ENCODE measurements at places on chromosomes 6 and 20.
A peak's percentile ranks its signal among the peaks of the same experiment; 100 is the strongest.

GRCh38 chr20:32742322-32743236 lies 688 bp downstream of the COMMD7 start:
- DNase-seq = peak; percentile 40

- peak; percentile 46 for DNase-seq
These were observed 156.0 kb downstream of the RFPL4B start for GRCh38 chr6:112503091-112503596.

GRCh38 chr6:54992789-54993188 lies 146.2 kb downstream of the FAM83B start:
- DNase-seq = no peak

- DNase-seq = no peak
These were observed 283.3 kb upstream of the MANEA start for GRCh38 chr6:95294043-95294442.

- no peak for DNase-seq
These were observed 70.0 kb upstream of the FRMD1 start for GRCh38 chr6:168149015-168149414.

GRCh38 chr20:17992224-17992637 lies 23.4 kb downstream of the MGME1 start:
- DNase-seq = no peak

DNA sequence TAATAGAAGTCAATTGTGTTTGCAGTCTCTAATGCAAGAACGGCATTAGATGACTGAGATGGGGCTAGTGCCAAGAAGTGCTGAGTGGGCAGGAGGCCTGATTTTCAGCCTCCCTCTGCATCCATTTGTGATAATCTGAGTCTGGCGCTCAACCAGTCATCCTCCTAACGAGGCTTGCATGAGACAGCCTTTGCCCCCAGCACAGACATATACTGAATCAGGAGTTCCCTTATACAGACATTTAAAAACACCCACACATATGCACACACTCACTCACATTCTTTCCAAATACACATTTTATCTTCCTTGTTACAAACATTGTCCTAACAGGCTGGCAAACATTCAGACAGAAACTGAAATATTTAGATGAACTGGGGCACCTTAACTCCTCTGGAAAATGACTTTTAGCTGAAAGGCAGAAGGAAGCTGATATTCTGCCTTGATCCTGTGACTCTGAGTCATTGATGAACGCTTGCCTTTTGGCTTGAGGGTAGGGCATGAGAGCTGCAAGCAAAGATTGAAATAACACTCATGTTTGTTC lies 562.3 kb downstream of the DHX35 start:
- no peak for DNase-seq

DNA sequence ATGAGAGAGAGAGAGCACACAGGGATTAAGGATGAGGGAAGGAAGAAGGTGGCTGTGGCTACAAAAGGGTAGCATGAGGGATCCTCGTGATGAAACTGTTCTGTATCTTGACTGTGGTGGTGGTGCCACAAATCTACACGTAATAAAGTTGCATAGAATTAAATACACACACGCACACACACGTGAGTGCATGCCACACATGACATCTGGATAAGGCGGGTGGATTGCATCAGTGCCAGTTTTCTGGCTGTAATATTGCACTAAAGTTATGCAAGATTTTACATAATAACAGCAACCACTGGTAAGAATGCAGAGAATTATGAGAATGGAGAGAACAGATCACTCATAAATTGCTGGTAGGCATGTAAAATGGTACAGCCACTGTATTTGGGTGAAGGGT lies 16.9 kb upstream of the STK35 start:
- DNase-seq = no peak

- no peak for DNase-seq
These were observed 85.2 kb downstream of the DTNBP1 start for GRCh38 chr6:15577550-15578171.

GRCh38 chr6:146620655-146621054 lies 21.9 kb downstream of the ADGB start:
- DNase-seq = no peak

- DNase-seq = no peak
These were observed 86.7 kb downstream of the GMDS start for GRCh38 chr6:2158596-2159271.

DNA sequence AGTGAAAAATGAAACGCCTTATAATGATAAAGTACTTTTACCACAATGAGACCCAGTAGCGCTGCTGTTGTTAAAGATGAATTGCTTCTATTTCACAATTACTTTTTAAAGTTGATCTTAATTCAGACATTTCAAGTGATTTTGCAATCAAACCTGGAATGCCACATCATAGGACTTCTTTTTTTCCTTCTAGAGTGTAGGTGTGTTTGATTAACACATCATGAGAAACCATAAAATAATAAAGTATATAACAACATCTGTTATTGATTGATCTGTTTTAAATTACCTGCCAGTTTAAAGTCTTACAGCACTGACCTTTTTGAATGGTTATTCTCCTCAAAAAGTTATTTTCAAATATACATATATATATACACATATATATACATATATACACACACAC lies 38.6 kb downstream of the HEBP2 start:
- DNase-seq = no peak

DNA sequence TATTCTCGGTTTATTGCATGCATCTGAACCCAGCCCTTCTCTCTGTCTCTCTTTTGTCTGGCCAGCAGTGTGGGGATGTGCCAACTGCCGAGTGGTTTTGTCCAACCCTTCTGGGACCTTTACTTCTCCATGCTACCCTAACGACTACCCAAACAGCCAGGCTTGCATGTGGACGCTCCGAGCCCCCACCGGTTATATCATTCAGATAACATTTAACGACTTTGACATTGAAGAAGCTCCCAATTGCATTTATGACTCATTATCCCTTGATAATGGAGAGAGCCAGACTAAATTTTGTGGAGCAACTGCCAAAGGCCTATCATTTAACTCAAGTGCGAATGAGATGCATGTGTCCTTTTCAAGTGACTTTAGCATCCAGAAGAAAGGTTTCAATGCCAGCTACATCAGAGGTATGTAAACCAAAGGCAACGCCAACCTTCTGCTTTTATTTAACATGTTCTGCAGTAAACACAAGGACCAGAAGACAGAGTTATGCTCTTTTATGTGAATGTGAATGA lies 65.8 kb downstream of the ADGRG6 start:
- no peak for DNase-seq

- no peak for DNase-seq
These were observed 104.9 kb downstream of the CENPW start for GRCh38 chr6:126444659-126445273.

- DNase-seq = no peak
These were observed 208.1 kb upstream of the AGPAT4 start for GRCh38 chr6:161481786-161482516.

GRCh38 chr6:144339859-144340452 lies 54.8 kb downstream of the UTRN start:
- DNase-seq = no peak

- no peak for DNase-seq
These were observed 234.6 kb downstream of the DLL1 start for GRCh38 chr6:170056278-170056711.

DNA sequence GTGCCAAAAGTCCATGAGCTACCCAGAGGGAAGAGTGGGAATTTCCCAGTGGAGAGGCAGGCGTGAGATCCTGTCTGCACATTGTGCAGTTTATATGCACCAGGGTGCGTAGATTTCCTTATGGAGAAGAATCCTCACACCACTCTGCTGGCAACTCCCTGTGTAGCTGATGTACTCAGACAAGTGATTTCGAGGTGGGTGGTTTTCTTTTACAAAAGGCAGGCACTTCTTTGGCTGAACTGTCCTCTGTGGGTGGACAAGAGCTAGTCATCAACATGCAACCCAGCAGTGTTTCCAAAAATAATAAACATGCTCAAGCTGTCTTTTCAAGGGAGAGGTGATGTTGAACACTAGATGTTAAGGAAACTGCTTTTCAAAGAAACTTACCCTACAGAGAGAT lies 121.7 kb upstream of the NXT1 start:
- DNase-seq = no peak

- no peak for DNase-seq
These were observed 79.3 kb upstream of the SHLD1 start for GRCh38 chr20:5670874-5671273.

- DNase-seq = no peak
These were observed 169.7 kb downstream of the PHF3 start for GRCh38 chr6:63805345-63805744.

DNA sequence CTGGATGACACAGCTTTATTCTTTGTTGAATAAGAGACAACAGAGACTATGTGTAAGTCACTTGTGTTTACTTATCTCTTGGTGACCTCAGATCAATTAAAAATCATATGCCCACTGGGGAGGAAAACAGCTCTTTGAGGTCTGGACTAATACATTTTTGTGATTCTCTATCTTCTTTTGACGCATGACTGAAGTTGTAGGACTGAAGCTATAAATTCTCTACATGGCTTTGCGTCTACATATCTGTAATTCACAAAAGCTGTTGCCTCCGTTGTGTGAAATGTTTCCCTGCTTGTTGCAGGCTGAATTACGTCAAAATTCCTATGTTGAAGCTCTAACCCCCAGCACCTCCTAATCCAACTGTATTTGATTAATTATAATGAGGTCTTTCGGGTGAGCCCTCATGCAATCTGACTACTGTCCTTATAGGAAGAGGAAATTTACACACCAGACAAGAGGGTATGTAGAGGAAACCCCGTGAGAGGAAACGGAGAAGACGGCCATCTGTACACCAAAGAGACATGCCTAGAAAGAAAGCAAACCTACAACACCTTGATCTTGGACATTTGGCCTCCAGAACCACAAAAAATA lies 481.6 kb downstream of the PRKN start:
- no peak for DNase-seq

GRCh38 chr20:37534401-37535157 lies 6.9 kb upstream of the BLCAP start:
- DNase-seq = peak; percentile 95

GRCh38 chr6:33898771-33899170 lies 95.0 kb upstream of the MLN start:
- no peak for DNase-seq

DNA sequence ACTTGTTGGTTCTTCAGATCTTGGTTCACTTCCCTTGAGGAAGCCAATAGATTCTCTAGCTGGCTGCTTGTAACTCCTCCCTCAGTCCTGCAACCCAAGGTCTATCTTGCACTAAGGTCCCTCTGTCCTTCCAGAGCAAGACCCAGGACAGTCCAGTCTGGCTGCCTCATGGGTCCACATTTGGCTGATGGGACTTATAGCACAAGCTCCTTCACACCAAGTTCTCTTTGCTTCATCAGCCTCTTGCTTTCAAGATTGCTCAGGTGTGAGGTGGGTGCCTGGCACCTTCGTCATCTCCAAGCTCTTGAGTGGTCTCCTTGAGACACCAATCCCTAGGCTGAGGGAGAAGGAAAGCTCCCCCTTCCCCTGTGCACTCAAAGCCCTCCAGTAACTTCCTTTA lies 28.3 kb downstream of the NSFL1C start:
- no peak for DNase-seq

DNA sequence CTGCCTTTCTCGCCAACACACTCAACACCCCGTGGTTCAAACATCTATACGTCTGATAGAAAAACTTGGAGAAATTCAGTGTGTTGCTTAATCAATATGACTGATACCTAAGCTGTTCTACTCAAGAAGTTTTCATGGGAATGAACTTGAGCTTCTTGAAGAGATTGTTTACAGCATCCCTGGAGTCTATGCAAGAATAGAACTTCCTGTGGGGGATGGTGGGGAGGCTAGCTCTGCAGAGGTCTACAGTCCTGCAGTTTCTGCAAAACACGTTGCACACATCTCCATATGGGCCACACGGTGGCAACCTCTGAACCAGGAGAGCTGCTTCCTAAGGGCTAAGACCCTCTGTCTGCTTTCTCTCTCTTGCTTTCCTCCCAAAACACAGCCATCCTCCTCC lies 32.7 kb upstream of the FANCE start:
- DNase-seq = no peak

GRCh38 chr6:40912158-40912946 lies 126.7 kb downstream of the UNC5CL start:
- peak; percentile 80 for DNase-seq

GRCh38 chr20:38520261-38520660 lies 47.6 kb downstream of the RALGAPB start:
- DNase-seq = no peak

DNA sequence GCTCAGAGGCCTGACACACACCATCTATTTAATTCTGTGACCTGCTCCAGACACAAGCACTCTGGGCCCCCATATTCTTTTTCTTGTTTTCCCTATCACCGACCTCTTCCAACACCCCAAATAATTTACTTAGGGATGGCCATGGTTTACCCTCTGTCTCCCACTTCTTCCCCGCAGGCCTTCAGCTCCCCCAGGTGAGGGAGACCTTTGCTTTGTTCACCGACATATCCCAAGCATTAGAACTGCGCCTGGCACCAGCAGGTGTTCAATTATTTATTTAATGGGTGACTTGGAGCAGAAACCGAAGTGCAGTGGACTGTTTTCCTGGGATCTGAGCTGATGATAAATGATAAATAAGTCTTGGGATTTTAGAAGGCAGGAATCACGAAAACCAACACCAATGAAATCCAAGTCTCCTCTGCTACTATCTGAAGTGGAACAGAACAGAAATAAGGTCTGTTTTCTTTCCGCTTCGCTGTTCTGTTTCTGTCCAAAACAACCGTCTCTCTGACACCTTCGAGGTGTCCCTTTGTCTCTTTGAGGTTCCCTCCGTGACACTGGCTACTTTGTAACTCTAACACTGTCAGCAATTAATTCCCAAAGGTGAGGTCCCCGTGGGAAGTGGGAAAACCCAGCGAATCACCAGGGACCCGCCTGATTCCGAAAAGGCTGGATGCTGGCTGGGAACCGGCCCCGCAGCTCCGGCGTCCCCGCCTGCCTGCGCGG lies 1.1 kb upstream of the RIN2 start:
- peak; percentile 84 for DNase-seq

GRCh38 chr6:34466242-34467185 lies 638 bp downstream of the PACSIN1 start:
- DNase-seq = peak; percentile 47

- DNase-seq = no peak
These were observed 7.1 kb downstream of the CASP8AP2 start for GRCh38 chr6:89836639-89837222.

GRCh38 chr20:5090191-5090590 lies 29.6 kb downstream of the PCNA start:
- DNase-seq = no peak

- DNase-seq = no peak
These were observed 124.6 kb downstream of the ANKS1A start for GRCh38 chr6:35013701-35014100.

DNA sequence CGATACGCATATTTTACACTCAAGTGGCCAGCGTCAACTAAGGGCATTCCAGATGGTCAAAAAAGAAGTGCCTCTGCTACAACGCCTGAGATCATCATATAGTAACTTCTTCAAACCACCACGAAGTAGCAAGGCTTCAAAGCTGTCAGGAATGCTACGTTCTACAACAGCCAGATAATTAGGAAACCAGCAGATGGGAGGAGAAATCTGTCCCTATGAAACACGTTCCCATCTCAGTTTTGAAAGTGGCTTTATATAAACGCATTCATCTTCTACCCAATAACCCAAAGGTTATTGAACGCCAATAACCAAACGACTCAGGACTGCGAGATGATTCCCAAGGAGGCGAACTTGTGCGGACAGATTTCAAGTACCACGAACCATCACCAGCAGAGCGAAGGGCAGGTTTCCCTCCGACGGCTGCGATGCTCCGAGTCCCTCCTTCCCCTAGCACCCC lies 1.2 kb downstream of the ABHD12 start:
- DNase-seq = peak; percentile 80

- DNase-seq = no peak
These were observed 153.8 kb upstream of the IRAK1BP1 start for GRCh38 chr6:78713564-78713963.
